SK-MEL-5 (cell line): ENCODE measurements at places on chromosomes 6 and 20.

DNA sequence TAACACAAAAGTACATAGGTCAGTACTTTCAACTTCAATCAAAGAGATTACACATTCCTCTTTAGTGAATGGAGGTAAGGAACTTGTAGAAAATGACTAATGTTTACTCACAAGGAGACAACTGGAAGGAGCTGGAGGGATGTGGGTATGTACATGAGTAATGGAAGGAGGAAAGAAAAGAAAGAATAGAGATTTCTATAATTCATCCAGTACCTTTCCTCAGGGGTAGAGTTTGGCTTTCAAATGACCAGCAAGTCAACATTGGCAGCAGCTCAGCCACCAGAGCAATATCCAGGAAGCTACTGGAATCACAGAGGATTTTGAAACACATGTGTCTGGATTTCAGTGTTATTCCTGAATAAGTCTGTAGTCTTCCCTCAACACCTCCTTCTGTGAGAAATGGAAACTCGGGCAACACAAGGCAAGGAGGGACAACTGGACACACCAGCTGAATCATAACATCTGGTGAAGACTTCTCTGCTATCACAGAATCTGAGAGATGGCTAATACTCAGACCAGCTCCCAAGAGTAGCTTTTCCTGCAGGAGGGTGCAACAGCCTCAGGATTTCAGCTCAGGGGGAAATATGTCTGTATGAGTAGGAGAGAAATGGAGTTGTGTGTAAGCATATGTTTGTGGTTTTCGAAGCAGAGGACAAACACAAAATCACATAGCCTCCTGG is 98.8 kb downstream of the HAO1 start:
- no peak for DNase-seq

- no peak for DNase-seq
Observed at GRCh38 chr20:11888648-11889047, 29.0 kb upstream of the BTBD3 start.

DNA sequence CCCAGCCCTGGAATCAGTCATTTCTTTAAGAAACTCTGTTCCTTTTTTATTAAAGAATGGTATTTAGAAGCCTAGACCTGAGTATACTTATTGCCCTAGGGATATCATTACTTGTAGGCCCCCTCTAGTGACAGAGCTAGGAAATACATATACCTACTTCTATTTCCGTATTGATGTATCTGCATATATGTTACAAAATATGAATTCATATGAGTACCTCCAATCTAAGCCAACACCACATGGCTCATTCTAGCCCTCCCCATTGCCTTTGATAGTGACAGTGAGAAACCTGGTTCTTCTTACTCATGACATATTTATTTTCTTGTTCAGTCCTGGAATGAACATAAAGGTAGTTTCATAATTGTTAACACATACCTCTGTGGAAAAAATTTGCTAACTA is 137.2 kb downstream of the FARS2 start:
- DNase-seq: peak; percentile 79

DNA sequence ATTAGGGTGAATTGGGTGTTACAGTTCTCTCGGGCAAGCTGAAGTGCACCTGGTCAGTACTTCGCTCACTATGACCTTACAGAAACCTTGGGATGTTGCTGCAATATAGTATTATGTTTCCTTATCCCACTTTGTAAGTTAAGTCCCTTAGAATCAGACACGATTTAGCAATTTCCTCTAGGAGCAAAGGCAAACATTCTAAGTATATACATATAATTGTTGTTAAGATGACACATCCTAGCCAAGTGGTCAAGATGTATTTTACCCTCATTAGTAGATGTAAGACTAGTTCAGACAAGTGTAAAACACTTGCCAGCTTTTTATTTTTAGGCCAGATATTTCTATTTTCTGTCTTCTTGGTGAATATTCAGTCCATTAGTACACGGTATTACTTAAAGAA is 31.1 kb upstream of the RGS17 start:
- no peak for DNase-seq

DNA sequence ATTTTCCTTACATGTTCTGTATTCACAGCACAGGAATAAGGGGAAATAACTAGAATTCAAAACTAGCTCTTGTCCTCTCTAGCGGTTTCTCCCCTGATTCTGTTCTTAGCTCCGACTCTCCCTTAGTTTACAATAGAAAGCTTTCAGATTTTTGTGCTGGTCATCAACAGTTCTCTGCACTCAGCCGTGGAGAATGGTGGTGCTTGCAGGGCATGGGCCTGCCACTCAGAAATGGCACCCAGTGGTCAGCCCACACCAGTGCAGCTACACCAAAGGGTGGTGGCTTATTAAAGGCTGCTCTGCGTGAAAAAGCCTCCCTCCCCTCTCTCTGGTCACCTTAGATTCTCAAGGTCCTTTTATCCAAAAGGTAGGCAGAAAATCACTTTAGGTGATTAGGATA is 123.5 kb downstream of the SASH1 start:
- DNase-seq: peak; percentile 33
